ENCODE measurements at places on chromosomes 6 and 20.
A peak's percentile ranks its signal among the peaks of the same experiment; 100 is the strongest.

DNA sequence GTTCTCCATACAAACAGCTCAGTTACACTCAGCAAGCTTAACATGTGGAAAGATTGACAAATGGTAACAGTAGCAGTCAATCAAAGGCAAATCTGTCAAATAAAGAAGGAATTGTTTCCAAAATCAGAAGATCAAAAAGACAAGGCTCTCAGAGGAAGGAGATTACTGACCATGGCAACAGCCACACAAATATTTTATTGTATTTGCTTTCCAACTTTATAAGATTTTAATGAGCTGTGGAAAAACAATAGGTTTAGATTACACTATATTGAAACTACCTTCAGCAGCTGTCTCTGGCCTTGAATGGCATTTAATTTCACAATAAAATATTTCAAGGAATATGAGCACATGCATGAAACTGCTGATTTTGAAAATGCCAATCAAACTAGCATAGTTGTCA is 1143.9 kb upstream of the GJE1 start:
- no peak for DNase-seq

DNA sequence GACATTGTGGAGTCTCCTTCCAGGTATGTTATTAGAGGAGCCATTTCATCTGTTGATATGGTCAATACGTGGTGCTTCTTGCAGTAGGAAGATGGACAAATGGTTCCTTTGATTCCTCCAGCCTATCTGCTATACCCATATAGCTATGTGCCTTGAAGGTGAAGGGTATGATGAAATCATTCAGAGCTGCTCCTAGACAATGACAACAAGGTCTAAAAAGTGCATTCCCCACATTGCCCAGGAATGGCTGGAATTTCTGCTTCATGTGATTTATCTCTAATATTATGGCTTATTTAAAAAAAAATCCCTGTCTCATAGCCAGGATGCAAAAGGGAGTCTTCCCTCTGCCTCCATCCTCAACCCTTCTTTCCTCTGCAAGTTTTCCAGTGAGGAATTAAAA is 14.1 kb downstream of the DAAM2 start:
- no peak for DNase-seq

- no peak for DNase-seq
These were observed 20.1 kb downstream of the SRC start for GRCh38 chr20:37365760-37366638.

DNA sequence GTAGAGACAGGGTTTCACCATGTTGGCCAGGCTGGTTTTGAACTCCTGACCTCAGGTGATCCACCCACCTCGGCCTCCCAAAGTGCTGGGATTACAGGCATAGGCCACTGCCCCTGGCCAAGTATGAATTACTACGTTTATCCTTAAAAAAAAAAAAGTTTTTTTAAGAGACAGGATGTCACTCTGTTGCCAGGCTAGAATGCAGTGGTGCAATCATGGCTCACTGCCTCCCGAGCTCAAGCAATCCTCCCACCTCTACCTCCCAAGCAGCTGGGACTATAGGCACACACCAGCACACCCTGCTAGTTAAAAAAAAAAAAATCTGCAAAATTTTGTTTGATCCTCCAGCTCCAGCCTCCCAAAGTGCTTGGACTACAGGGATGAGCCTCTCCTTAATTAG is 23.1 kb downstream of the IYD start:
- DNase-seq = no peak

- no peak for DNase-seq
These were observed 1.3 kb downstream of the TRIM26 start for GRCh38 chr6:30211899-30212298.

- peak; percentile 32 for DNase-seq
These were observed 49.3 kb upstream of the MYL9 start for GRCh38 chr20:36491901-36492617.

- no peak for DNase-seq
These were observed at the start of gene POPDC3 for GRCh38 chr6:105179244-105180065. Gene POPDC3, minus strand, starts transcription at chr6:105180014. Its CDS starts 18,105 bp downstream, at chr6:105161909.

- DNase-seq = no peak
These were observed 34.3 kb downstream of the SRC start for GRCh38 chr20:37379967-37380828.

Data from activated CD8-positive, alpha-beta memory T cell treated with anti-CD3 and anti-CD28 coated beads for 1 hour (primary cell).